ENCODE measurements at places on chromosomes 1 and 21.

DNA sequence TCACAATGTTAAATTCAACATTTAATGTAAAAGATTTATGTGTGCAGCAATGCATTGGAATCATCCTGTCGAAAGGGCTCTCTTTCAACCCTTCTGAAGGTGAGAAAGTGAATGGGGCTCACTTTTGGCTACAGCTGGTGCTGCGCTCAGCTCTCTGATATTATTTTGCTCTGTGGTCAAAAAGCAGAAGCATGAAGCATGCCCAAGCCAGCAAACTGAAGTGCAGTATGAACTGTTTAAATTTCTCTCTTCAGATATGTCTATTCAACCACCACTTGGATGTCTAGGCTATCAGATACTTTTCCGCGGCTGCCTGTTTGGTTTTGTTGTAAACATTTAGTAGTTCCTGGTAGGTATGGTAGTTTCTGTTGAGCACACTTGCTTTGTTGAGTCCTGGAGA, 216.9 kb upstream of the TMPRSS15 start:
- no peak for DNase-seq

- DNase-seq, result no peak
Observed at GRCh38 chr1:48228156-48228555, 5.6 kb downstream of the SLC5A9 start.

GRCh38 chr1:157407917-157408525, 144.3 kb downstream of the FCRL5 start:
- no peak for DNase-seq

GRCh38 chr1:209309198-209309597, 274.3 kb upstream of the CAMK1G start:
- DNase-seq, result no peak

GRCh38 chr1:32703479-32704291, 1.1 kb upstream of the SYNC start:
- no peak for DNase-seq

DNA sequence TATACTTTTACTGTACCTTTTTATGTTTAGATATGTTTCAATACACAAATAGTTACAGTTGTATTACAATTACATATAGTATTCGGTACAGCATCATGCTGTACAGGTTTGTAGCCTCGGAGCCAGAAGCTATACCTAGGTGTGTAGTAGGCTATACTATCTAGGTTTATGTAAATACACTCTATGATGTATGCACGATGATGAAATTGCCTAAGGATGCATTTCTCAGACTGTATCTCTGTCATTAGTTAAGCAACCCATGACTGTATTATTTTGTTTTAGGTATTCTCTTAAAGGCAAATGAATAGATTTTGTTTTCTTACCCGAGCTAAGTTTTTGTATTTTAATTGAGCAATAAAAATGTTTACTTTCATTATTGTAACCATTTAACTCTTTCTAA, 56.4 kb downstream of the SPATA17 start:
- no peak for DNase-seq

DNA sequence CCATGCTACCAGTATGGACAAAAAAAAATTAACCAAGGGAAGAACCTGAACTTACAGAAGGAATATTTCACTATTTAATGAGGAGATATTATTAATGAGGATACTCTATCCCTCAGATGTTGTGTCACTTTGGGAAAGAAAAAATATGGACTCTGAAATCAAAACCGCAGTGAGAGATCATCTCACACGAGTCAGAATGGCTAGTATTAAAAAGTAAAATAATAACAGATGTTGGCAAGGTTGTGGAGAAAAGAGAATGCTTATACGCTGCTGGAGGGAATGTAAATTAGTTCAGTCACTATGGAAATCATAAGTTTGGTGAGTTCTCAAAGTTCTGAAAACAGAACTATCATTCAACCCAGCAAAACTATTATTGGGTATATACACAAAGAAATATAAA, 30.9 kb downstream of the TNFSF4 start:
- DNase-seq, result no peak

DNA sequence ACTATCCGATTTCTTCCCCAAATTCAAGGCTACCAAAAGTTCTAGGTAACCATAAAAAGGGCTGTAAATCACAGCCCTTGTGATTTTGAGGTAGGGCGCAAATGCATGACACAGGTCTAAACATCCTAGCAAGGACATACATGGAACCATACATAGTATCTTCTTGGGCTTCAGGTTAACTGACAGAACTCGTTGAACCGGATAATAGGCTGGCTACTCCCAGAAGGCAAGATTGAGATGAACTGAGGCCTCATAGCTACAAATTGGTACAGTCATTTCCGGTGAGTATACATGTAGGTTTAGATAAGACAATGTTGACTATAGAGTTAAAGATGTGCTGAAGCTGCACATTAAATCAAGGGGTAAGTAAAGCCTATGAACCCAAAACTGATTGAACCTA, 27.3 kb upstream of the TP53BP2 start:
- DNase-seq, result no peak
